ENCODE measurements at places on chromosomes 5 and 9.

DNA sequence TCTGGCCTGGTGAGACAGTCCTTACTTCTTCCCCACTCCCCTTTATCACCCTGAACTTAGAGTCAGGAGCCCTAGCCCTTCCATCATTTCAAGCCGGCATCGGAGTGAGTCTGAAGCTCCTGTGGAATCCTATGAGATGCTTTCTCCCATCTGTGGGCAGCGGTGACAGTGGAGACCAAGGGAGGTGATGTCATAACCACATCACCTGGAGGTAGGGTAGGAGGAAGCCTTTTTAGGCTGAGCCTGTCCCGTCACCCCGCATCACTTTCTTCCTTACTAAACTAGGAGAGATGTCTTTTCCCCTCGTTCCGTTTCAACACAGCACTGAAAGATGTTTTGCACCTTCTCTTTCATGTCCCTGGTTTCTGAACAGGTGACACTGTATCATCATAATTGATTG, 124.1 kb upstream of the WWC1 start:
- no peak for DNase-seq
- H3K4me1 ChIP-seq = no peaks in the 10 kb centered on the region
- H3K27ac ChIP-seq = no peak overlapping the region
- no peaks in the 10 kb centered on the region for H3K36me3 ChIP-seq

DNA sequence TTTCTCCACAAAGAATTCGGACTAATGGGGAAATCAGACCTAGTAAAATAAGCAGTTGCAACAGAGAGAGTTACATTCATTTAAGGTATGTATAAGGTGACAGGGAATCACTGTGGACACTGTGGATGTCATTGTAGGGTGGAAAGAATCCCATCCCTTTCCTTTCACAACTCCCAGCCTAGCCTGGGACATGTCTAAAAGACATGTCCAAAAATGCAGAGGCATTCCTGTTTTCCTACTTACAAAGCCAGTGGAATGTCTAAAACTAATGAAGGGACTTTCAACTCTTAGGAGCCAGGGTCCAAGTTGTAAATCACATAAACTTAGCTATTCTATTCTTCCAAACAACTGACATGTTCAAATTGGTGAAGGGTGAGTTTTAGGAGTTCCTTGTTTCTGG, 511.0 kb downstream of the PRELID2 start:
- no peak for DNase-seq
- H3K36me3 ChIP-seq = no peaks in the 10 kb centered on the region

GRCh38 chr5:142740474-142741242, 29.5 kb upstream of the ARHGAP26 start:
- H3K36me3 ChIP-seq = no peaks in the 10 kb centered on the region
- H3K4me1 ChIP-seq = no peaks in the 10 kb centered on the region
- DNase-seq = no peak
- H3K4me3 ChIP-seq = no peak overlapping the region
- H3K27me3 ChIP-seq = no peaks in the 10 kb centered on the region

- no peaks in the 10 kb centered on the region for H3K4me1 ChIP-seq
- no peaks in the 10 kb centered on the region for H3K36me3 ChIP-seq
- no peak overlapping the region for H3K27ac ChIP-seq
- DNase-seq = no peak
Observed at GRCh38 chr5:146041180-146041789, 64.1 kb downstream of the PLAC8L1 start.

- H3K36me3 ChIP-seq = peaks cover 3% of the 10 kb centered on the region
- peak; percentile 58 for DNase-seq
- peak overlapping the region; percentile 45 for H3K27ac ChIP-seq
- H3K27me3 ChIP-seq = no peaks in the 10 kb centered on the region
- peak overlapping the region; percentile 55 for H3K4me3 ChIP-seq
Observed at GRCh38 chr5:132437604-132438266, 52.8 kb downstream of the IRF1 start.

- no peak for DNase-seq
- no peaks in the 10 kb centered on the region for H3K36me3 ChIP-seq
- no peaks in the 10 kb centered on the region for H3K27me3 ChIP-seq
Observed at GRCh38 chr5:97106216-97106581, 36.2 kb downstream of the LIX1 start.

- H3K27ac ChIP-seq = no peak overlapping the region
- H3K4me3 ChIP-seq = peak overlapping the region; percentile 64
- no peaks in the 10 kb centered on the region for H3K36me3 ChIP-seq
- peaks cover 6% of the 10 kb centered on the region for H3K27me3 ChIP-seq
Observed at GRCh38 chr9:34457266-34458012, 931 bp downstream of the FAM219A start.

DNA sequence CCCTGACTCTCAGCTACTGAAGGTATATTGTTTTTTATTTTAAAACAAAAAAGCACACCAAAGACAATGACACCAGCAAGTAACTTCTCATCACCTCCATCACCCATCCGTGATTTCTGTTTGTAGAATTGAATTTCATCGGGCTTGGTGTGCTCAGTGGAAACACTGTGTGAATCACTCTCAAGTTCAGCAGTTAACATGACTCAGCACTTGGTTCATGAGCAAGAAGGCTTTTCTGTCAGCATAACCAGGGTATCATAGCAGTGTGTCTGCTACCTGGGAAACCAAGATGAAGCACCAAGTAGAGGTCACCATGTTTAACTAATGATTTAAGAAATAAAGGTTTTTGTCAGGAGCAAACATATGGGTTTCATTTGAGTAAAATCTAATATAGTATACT, 123.7 kb downstream of the INSYN2B start:
- H3K4me1 ChIP-seq = no peaks in the 10 kb centered on the region
- H3K27ac ChIP-seq = no peak overlapping the region
- H3K27me3 ChIP-seq = no peaks in the 10 kb centered on the region
- H3K36me3 ChIP-seq = no peaks in the 10 kb centered on the region
- DNase-seq = no peak

DNA sequence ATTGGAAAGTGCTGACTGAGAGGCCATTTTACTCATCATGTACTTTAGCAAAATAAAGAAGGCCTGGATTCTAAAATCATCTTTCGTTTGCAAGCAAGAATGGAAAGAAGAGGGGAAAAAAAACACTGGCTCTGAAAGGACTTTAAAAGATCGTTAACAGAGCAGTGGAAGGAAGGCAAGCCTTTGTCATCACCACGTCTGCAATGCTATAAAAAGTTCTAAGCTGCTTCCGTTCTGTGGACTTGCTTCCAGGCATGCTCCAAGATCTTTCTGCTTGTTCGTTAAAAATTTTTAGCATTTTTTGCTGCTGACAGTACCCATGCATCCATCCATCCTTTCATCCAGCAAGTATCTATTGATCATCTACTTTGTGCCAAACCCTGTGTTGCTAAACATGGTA, 226.5 kb downstream of the GABBR2 start:
- H3K4me1 ChIP-seq = no peaks in the 10 kb centered on the region
- H3K4me3 ChIP-seq = no peak overlapping the region
- DNase-seq = no peak
- no peaks in the 10 kb centered on the region for H3K27me3 ChIP-seq
- no peaks in the 10 kb centered on the region for H3K36me3 ChIP-seq

- no peak overlapping the region for H3K27ac ChIP-seq
- peaks cover 4% of the 10 kb centered on the region for H3K27me3 ChIP-seq
- H3K36me3 ChIP-seq = no peaks in the 10 kb centered on the region
- H3K4me1 ChIP-seq = no peaks in the 10 kb centered on the region
Observed at GRCh38 chr5:150190503-150190979, 679 bp downstream of the SLC6A7 start.

DNA sequence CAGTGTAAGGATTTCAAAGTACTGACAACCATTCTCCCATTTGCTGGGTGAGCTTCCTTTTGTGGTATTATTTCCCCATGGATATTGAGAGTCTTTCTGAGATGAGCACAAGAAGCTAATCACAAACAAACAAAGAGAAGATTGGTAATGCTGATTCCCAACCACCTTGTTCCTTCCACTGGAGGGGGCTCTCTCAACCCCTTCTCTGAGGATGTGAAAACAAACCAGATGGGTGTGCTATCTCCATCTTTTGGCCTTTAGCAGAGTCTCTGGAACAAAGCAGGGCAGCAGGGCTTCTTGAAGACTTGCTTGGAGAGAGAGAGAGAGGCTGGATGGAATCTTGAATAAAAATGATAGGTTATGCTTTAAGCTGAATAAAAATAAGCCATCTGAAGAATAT, 576.7 kb upstream of the ZNF462 start:
- no peaks in the 10 kb centered on the region for H3K4me1 ChIP-seq
- no peak overlapping the region for H3K4me3 ChIP-seq

- no peak overlapping the region for H3K27ac ChIP-seq
- no peaks in the 10 kb centered on the region for H3K27me3 ChIP-seq
Observed at GRCh38 chr9:33234511-33235467, 5.2 kb upstream of the SPINK4 start.

DNA sequence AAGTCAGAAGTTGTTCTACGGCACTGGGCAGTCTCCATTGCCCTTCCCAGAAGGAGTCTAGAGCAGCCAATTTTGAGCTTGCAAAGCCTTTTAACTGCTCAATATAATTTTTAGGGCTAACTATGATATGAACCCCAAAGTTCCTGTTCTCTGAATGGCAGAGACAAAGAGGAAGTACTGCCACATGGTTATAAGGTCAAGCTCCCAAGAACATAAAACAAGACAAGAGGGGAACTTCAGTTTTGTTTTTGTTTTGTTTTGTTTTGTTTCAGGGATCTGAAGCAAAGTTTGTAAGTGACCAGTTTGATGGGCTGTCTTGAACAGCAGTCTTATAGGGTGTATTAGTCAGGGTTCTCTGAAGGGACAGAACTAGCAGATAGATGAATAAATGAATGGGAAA, 11.9 kb upstream of the SMC2 start:
- H3K36me3 ChIP-seq = no peaks in the 10 kb centered on the region
- H3K27me3 ChIP-seq = peaks cover 4% of the 10 kb centered on the region
- H3K4me1 ChIP-seq = no peaks in the 10 kb centered on the region

DNA sequence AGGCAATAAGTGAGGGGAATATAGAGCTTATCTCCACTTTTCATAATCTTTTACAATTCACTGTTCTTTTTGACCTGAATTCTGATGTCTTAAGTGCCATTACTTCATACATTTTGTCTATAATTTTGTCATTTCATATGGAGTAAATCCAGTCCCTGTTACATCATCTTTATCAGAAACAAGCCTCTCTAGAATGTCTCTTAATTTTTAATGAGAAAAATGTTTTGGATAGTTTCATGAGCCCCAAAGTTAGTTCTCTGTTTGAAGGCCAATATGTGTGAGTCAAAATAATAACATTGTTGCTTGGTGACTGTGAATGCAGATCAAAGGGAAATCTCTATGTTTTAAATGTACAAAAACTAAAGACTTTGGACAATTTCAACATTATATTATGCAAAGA, 329.6 kb upstream of the ARRDC3 start:
- H3K4me3 ChIP-seq = no peak overlapping the region
- no peaks in the 10 kb centered on the region for H3K4me1 ChIP-seq
- H3K36me3 ChIP-seq = no peaks in the 10 kb centered on the region
- no peak for DNase-seq

DNA sequence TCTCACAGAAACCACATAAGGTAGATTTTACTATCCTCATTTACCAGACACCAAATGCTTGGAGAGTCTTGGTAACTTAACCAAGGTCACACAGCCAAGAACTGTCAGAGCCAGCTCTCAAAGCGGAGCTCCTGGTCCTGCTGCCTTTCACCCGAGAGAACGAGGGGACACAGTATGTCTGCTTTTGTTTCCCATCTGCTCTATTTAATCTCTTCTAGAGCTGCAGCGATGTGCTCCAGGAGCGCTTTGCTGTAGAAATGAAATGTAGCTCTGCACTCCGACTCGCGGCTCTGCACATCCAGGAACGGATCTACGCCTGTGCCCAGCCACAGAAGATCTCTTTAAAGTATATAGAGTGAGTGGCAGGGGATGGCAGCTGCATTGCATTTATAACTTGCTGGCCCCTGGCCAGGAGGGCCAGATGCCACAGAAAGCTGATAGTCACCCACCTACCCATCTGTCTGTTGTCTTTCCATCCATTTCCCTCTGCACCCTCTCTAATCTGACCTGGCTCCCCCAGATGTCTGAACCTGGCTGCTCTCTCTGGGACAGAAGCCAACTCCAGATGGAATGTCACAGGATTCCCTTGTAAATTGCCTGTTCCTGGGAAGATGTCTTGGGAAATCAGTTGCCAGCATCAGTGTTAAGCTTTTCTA, 21.4 kb upstream of the TRMT10B start:
- H3K4me1 ChIP-seq = no peaks in the 10 kb centered on the region
- DNase-seq = no peak
- H3K27ac ChIP-seq = no peak overlapping the region
- H3K27me3 ChIP-seq = no peaks in the 10 kb centered on the region
- no peak overlapping the region for H3K4me3 ChIP-seq
- no peaks in the 10 kb centered on the region for H3K36me3 ChIP-seq

DNA sequence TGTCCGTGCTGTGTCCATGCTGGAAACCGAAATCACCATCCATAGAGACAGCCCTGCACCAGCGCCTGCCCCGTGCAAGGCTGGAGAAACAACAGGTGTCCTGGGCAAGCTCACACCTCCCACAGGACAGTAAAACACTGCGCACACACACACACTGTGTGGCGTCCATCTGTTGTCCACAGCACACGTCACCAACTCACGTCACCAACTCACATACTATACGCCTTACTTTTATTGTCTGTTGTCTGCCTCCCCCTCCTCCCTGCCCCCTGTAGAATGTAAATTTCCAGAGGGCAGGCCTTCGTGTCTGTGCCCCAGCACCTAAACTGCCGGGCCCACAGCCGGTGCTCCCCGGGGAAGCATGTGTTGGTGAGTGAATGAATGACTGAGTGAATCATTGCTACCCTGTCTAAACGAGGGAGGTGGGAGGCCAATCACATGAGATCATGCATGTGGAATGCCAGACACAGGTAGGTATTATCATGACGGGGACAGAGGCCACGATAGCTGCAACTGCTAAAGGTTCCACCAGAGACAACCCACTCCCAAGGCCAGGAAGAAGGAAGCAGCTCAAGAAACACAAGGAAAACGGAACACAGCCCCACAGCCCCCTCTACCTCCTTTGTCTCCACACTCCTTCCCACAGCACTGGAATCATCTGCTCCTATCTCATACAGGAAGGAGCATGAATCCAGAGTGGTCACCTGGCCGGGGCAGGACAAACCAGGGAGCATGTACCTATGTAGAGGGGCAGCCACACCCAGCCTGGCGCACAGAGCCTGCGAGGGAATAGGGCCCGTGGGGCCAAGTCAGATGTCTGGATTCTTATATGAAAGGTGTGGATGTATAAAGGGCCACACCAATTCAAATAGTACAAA, 41.9 kb downstream of the STK10 start:
- DNase-seq = no peak
- no peak overlapping the region for H3K4me3 ChIP-seq
- no peak overlapping the region for H3K27ac ChIP-seq
- H3K36me3 ChIP-seq = peaks cover 24% of the 10 kb centered on the region
- peaks cover 95% of the 10 kb centered on the region for H3K4me1 ChIP-seq

Data from CD8-positive, alpha-beta memory T cell (primary cell).